ENCODE measurements at places on chromosomes 16 and 17. TPM values are rescaled to one million over a fixed set of nuclear protein-coding genes. Genes with fewer than 3 reads are reported as not detected.

DNA sequence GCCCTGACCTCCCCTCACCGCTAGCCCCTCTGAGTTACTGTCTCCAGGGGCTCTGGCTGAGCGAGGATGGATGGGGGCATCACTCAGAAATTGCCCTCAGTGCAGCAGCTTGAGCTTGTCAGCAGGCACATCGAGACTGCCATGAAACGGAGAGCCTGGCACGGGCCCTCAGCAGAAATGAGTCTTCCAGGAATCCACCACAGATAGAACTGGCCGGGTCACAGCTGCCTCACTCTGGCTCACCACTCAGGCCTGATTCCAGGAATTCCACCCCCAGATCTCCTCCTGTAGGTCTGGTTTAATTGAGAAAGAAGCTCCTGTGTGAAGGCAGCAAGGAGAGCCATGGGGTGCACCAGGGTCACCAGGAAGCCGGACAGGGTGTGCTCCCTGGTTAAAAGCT lies 85.5 kb downstream of the GSG1L start:
- no peaks in the 10 kb centered on the region for H3K4me1 ChIP-seq
- H3K27me3 ChIP-seq, result no peaks in the 10 kb centered on the region
- no peaks in the 10 kb centered on the region for H3K36me3 ChIP-seq
- H3K4me3 ChIP-seq, result no peak overlapping the region
- no peak overlapping the region for H3K27ac ChIP-seq

- H3K27ac ChIP-seq, result no peak overlapping the region
- DNase-seq, result peak; percentile 18
- H3K27me3 ChIP-seq, result no peaks in the 10 kb centered on the region
- peaks cover 22% of the 10 kb centered on the region for H3K4me1 ChIP-seq
These were observed 2.8 kb downstream of the USP22 start for GRCh38 chr17:21039839-21040575.

DNA sequence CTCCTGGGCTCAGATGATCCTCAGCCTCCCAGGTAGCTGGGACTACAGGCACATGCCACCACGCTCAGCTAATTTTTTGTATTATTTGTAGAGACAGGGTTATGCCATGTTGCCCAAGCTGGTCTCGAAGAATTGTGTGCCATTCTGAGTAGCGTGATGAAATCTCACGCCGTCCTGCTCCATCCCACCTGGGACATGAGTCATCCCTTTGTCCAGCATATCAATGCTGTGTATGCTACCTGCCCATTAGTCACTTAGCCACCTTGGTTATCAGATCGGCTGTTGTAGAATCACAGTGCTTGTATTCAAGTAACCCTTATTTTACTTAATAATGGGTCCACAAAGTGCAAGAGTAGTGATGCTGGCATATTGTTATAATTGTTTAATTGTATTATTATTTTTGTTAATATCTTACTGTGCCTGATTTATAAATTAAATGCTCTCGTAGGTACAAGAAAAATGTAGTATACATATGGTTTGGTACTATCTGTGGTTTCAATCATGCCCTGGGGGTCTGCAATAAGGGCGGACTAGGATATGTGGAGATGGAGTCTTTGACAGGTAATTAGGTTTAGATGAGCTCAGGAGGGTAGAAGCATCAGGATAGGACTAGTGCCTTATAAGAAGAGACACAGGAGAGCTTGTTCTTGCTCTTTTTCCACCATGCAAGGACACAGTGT lies 26.6 kb upstream of the SLC13A2 start:
- H3K4me3 ChIP-seq, result no peak overlapping the region
- DNase-seq, result no peak

DNA sequence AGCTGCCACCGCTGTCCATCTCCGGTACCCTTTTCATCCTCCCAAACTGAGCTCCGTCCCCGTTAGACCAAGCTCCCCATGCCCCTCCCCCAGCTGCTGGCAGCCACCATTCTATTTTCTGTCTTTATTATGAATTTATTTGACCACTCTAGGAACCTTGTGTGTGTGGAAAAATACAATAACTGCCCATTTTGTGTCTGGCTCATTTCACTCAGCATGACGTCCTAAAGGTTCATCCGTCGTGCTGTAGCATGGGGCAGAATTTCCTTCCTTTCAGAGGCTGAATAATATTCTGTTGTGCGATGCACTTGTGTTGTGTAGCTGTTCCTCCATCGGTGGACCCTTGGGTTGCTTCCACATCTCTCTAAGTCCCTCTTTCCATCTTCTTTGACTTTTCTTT lies 263.1 kb downstream of the SEC14L1 start:
- H3K36me3 ChIP-seq, result no peaks in the 10 kb centered on the region
- no peak overlapping the region for H3K4me3 ChIP-seq
- no peak for DNase-seq
- H3K4me1 ChIP-seq, result peaks cover 14% of the 10 kb centered on the region
- H3K27me3 ChIP-seq, result no peaks in the 10 kb centered on the region

- peak overlapping the region; percentile 47 for H3K4me3 ChIP-seq
- peak; percentile 45 for DNase-seq
- peak overlapping the region; percentile 25 for H3K27ac ChIP-seq
These were observed 4.2 kb upstream of the NTN3 start for GRCh38 chr16:2466667-2467527.

- H3K27me3 ChIP-seq, result no peaks in the 10 kb centered on the region
- no peak overlapping the region for H3K4me3 ChIP-seq
- no peaks in the 10 kb centered on the region for H3K4me1 ChIP-seq
- no peak for DNase-seq
- H3K36me3 ChIP-seq, result no peaks in the 10 kb centered on the region
These were observed 117.9 kb downstream of the SPACA3 start for GRCh38 chr17:33109336-33110072.

GRCh38 chr17:68600067-68600930 lies 868 bp downstream of the FAM20A start:
- H3K36me3 ChIP-seq, result no peaks in the 10 kb centered on the region
- peak overlapping the region; percentile 54 for H3K27ac ChIP-seq
- H3K4me1 ChIP-seq, result peaks cover 5% of the 10 kb centered on the region
- H3K27me3 ChIP-seq, result no peaks in the 10 kb centered on the region
- peak overlapping the region; percentile 70 for H3K4me3 ChIP-seq
- DNase-seq, result peak; percentile 69

GRCh38 chr16:3035289-3035971 lies 1.3 kb downstream of the BICDL2 start:
- no peaks in the 10 kb centered on the region for H3K27me3 ChIP-seq
- no peaks in the 10 kb centered on the region for H3K36me3 ChIP-seq
- H3K4me1 ChIP-seq, result no peaks in the 10 kb centered on the region
- no peak overlapping the region for H3K4me3 ChIP-seq
- no peak for DNase-seq
- H3K27ac ChIP-seq, result no peak overlapping the region

GRCh38 chr17:78184351-78184750 lies 2.5 kb downstream of the TK1 start:
- H3K4me1 ChIP-seq, result peaks cover 17% of the 10 kb centered on the region
- H3K36me3 ChIP-seq, result no peaks in the 10 kb centered on the region

DNA sequence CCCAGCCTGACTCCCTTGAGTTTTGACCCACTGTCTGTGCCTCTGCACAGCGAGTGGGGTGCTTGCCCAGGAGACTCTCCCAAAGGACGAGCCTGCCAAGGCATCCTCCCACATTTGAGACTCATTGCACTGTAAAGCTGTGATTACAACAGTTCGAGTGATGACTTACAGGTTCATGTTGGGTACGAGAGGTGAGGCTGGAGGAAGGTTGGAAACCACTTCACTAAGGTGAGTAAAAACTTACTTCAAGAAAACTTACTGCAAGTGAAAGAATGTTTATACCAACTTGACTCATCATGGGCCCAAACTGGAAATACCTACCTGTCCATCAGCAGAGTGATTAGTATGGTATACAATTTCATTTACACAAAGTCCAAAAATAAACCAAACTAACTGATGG lies 360.1 kb upstream of the CDH11 start:
- DNase-seq, result no peak
- no peak overlapping the region for H3K4me3 ChIP-seq
- no peaks in the 10 kb centered on the region for H3K27me3 ChIP-seq
- H3K36me3 ChIP-seq, result no peaks in the 10 kb centered on the region
- no peak overlapping the region for H3K27ac ChIP-seq
- H3K4me1 ChIP-seq, result no peaks in the 10 kb centered on the region

DNA sequence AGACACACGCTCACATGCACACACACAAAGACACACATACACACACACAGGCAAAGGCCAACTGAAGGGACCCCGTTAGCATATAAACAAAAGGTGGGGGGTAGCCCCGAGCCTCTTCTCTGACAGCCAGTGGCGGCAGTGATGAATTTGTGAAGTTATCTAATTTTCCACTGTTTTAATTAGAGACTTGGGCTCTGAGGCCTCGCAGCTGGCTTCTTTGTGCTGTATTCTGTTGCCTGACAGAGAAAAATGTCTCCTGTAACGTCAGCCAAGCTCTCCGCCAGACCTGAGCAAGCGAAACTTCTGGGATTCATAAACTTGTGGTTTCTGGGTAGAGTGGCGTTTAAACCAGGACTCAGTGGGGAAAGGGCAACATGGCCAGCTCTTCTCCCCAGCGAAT lies 113.9 kb upstream of the FOXF1 start:
- no peak overlapping the region for H3K27ac ChIP-seq
- no peaks in the 10 kb centered on the region for H3K4me1 ChIP-seq
- no peak overlapping the region for H3K4me3 ChIP-seq

DNA sequence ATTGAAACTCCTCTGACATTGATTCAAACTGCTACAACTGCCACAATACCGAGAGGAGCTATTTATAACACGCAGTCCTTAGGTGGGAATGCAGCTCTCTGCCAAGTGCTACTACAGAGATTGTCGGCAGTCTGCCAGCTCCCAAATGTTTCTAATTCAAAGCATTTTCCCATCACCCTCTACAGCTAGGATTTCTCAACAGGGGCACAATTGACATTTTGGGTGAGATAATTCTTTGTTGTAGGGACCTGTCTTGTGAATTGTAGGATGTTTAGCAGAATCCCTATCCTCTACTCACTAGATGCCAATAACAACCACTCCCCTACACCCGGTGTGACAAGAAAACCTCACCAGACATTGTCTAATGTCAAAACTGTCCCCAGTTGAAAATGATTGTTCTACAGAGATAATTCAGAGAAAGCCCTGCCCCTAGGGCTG lies 7.8 kb upstream of the N4BP1 start:
- peaks cover 1% of the 10 kb centered on the region for H3K4me1 ChIP-seq
- H3K4me3 ChIP-seq, result no peak overlapping the region
- no peaks in the 10 kb centered on the region for H3K36me3 ChIP-seq
- H3K27ac ChIP-seq, result no peak overlapping the region
- DNase-seq, result peak; percentile 35

GRCh38 chr16:75754141-75754540 lies 27.9 kb upstream of the CPHXL start:
- H3K27ac ChIP-seq, result no peak overlapping the region
- DNase-seq, result no peak
- H3K4me3 ChIP-seq, result no peak overlapping the region
- no peaks in the 10 kb centered on the region for H3K4me1 ChIP-seq
- H3K36me3 ChIP-seq, result no peaks in the 10 kb centered on the region
- H3K27me3 ChIP-seq, result no peaks in the 10 kb centered on the region

DNA sequence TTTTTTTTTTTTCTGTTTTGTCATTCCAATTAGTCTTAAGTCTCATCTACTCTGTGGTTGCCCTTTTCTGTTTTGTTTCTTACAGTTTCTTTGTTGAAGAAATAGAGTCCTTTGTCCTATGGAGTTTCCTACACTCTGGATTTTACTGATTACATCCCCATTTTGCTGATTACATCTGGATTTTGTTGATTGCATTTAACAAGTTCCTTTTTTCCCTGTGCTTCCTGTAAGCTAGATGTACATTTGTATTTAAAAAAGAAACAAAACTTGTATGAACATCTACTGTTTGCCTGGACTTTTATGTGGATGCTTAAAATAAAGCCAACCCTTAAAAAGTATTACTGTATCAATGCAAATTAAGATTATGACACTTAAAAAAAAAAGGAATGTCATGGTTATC lies 147.6 kb downstream of the CHD9 start:
- no peaks in the 10 kb centered on the region for H3K36me3 ChIP-seq
- no peak for DNase-seq
- no peak overlapping the region for H3K27ac ChIP-seq
- no peaks in the 10 kb centered on the region for H3K4me1 ChIP-seq
- H3K27me3 ChIP-seq, result no peaks in the 10 kb centered on the region

KRT33A gene
- not detected for total RNA-seq

MPDU1 gene
- total RNA-seq, result 14.8 TPM

EME1 gene
- 0.50 TPM for total RNA-seq

CDRT15L2 gene
- total RNA-seq, result not detected

IGFALS gene
- total RNA-seq, result 1.7 TPM

BAIAP3 gene
- 1.1 TPM for total RNA-seq

MBTPS1 gene
- total RNA-seq, result 99.2 TPM

Data from ovary (tissue), 10 donors.